ENCODE measurements at places on chromosomes 12 and 14.

DNA sequence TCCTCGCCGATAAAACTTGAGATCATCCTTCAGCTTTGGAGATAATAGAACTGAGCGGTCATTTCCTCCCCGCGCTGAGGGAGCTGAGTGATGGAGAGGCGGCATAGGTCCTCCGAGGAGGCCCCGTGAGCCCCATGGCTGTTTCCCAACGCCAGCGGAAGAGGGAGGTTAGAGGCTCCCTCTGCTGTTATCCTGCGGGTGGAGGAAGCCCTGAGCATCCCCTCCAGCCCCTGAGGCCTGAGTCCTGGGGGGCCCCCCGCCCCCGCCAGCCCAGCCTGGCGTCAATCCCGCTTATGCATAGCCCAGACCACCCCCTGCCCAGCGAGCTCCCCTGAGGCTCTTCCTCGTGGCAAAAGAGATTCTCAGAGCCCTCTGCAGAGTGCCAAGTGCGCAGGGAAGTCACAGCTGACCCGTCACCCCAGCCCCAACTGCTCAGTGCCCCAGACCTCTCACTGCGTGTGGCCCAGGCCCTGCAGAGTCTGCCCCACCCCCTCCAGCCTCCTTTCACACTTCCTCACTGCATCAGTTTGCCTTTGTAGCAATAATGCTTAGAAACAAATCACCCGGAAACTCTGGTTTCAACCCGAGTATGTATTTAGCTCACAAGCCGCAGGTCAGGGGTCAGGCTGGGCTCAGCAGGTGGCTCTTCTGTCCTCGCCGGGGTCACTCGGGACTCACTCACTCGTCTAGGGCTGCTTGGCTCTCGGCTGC, 44.7 kb upstream of the GALNT9 start:
- DNase-seq: no peak

- DNase-seq: peak; percentile 81
These were observed 224.2 kb downstream of the LRFN5 start for GRCh38 chr14:41830714-41831406.

DNA sequence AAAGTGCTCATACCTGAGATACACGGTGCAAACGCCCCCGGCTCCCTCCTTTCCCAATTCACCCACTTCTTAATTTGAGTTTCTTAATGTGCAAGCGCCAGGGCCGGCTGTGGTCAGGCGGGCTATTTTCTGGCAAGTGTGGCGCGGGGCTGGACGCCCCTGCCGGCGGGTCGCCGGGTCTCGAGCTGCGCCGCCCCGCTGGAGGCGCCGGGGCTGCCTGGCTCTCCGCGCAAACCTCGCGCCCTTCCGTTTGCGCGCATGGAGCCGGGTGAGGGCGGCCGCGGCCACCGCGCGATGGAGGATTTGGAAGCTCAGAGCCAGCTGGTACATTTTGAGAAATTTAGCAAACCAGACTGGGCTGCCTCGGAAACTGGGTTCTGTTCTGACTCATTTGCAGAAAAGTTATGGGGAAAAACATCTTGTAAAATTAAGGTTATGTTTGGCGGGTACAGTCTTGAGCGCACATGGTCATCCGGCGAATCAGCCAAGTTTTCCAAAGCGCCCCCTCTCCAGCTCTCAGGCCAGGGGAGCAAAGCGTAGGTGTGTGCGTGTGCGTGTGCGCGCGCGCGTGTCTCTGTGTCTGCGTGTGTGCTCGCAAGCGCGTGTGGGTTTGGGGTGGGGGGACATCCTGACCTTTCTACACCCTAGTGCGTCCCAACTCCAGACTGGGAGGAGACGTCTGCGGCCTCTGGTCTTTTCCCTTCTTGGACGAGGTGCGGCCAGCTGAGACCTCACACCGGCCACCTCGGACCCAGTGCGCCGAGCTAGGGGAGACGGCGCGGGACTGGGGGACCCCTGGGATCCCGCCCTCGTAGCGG, 6.5 kb upstream of the OTX2 start:
- no peak for DNase-seq

GRCh38 chr14:61501714-61502458, 180.5 kb downstream of the PRKCH start:
- no peak for DNase-seq

DNA sequence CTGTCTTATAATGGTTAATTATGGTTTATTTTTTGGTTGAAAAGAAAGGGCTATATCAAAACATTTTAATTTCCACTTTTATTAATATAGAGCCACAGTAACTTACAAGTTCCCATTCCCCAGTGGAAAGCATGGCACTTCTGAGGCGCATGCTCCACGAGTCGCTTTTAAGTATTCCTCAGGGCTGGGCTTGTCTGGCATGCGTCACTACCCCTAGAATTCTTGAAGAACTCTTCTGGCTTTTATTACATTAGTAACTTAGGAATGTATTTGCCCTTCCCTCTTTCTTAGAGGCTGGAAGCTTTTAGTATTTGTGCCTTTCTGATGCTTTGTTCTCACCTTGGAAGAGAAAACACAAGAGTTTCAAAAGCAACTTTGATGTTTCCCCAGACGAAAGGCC, 81.1 kb downstream of the ESR2 start:
- no peak for DNase-seq

DNA sequence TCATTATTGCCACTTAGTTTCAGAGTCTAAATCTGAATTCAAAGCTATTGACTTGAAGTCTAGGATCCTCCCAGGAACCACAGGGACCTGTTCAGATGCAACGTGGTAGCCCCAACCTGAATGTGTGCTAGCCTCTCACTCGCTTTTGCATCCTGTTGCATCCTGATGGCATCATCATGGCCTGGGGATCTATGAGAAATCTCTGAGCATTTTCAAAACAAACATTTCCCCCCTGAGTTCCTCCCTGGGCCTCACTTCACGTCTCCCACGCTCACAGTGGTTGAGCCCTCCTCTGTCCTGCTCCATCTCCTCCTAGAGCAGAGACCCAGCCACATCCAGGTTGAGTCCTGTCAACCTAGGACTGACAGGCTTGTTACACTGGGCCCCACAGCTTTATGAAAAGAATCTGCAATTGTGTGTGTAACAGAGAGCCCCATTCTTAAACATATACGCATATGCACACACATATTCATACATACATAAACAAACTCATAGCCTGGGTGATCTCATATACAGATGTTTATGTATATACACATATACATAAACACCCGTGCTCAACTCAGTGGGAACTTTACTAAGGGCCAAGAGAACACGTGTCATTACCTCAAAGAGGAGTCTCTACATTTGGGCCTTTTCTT, 5.4 kb upstream of the KRT72 start:
- DNase-seq: no peak

GRCh38 chr12:69189378-69189978, 49.9 kb upstream of the CPSF6 start:
- peak; percentile 44 for DNase-seq

DNA sequence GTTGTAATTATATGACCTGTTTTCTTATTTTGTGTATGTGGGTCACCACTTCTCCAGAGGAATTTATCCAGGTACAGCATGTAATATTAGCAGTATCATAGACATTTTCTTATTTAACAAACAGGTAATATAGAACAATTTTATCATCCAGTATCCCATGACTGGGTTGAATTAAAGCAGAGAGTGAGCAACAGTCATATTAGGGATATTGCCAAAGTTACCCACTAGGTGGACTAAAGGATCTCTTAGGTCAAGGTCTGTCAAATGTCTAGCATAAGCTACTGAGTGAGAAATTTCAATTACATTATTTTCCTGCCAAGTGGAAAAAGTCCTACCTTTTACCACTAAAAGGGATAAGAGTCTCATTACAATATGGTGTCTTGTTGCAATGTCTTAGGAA, 62.1 kb upstream of the TRIM9 start:
- DNase-seq: peak; percentile 20

DNA sequence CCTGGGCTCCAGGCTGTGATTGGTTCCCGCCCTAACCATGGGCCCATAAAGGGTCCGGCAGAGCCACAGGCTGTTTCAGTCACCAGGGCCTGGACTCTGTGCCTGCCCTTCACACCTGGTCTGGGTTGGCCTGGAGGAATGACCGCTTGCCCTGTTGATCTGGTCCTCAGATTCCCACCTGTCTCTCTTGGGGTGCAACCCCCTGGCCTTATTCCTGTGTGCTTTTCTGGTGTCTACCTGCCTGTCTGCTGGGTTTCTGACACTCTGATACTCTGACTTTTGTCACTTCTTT, 2.9 kb upstream of the KRT83 start:
- no peak for DNase-seq

- DNase-seq: peak; percentile 89
These were observed 3.0 kb upstream of the CORO1C start for GRCh38 chr12:108734200-108734906.

GRCh38 chr14:61247935-61248334, 33.2 kb downstream of the TMEM30B start:
- no peak for DNase-seq

DNA sequence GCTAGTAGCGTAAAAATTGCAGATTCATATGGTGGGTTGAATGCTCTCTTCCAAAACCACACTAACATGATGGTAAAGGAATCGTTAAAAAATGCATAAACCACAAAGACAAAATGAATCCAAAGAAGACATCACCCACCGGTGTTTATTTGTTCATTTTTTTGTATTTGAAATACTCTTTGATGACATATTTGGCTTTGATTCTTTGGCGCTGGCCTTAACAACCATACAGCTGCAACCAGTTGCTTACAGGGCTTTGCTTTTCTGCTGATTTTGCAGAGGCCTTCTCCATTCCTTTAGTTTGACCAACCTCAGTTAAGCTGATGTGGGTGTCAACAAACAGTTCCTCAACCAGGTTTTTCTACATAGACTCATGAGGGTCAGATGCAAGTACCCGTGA, 103.5 kb downstream of the CACNA1C start:
- DNase-seq: no peak

GRCh38 chr12:43914923-43915468, 79.1 kb downstream of the TMEM117 start:
- DNase-seq: peak; percentile 7
